ENCODE measurements at places on chromosomes 3 and 15.

DNA sequence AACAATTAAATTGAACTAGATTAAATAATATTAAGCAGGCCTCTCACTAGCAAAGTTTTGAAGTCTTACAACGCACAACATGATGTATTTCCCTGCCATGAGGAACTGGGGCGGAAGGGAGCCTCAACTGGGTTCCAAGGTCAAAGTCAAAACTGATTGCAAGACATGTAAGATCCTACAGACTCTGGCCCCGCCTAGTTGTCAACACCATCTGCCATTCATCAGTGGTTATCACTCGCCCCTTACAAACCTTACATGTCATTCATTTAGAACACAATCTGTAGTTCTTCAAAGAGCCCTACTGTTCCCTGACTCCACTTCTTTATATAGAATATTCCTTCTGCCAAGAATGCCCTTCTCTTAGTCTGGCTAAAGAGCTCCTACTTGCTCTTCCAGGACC lies 10.0 kb downstream of the ATP13A3 start:
- no peak for DNase-seq

GRCh38 chr3:59660376-59660775 lies 610.6 kb upstream of the CFAP20DC start:
- DNase-seq: no peak

- no peak for DNase-seq
These were observed 11.5 kb downstream of the CRYGS start for GRCh38 chr3:186532598-186533072.

DNA sequence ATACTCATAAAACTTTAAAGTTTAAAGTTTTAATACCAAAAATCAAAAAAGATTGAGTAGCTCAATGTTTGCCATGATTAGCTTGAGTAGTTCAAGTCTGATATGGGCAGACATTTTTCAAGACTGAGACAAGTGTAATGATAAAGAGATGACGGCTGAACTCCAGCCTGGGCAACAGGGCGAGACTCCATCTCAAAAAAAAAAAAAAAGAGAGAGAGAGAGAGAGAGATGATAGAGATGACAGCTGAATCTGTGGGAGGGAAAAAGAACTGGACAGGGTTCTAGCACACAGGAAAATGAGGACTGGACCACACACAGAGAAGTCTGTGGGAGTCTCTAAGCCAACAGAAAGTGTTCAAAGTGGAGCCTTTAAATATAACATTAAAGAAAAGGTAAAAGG lies 25.2 kb downstream of the CEP152 start:
- no peak for DNase-seq
